ENCODE measurements at places on chromosomes 5 and 9.

- no peak for DNase-seq
Observed at GRCh38 chr9:13810510-13810909, 503.4 kb downstream of the NFIB start.

DNA sequence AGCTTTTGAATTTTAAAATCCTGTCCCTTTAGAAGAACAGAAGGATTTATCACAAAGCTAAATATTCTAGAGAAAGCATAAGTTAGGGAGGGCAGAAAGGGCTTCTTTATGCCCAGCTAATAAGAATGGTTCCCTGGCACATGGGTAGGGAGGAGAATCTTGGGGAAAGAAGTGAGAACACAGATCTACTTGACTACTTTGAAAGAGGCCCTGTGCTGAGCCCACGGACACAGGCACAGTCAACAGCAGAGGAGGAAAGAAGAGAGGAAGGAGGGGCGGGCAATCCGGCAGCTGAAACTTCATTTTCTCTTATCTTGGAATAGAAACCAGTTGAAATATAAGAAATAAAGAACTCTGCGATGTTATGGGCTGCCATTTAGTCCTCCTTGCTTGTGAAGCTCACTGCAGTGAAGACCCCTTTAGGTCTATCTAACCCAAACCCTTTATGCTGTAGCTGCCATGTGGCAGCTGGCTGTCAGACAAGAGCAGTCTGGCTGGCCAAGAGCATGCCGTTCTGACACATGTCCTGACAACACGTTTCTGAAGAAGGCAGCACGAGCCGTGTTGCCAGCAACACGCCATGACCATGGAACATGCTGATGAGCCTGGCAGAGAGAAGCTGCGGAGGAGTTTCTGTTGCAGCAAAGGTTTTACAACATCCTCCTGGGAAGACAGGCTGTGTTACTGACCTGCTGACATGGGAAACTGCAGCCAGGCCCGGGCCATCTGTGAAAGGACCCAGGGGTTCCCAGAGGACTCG, 34.2 kb downstream of the ABLIM3 start:
- no peak for DNase-seq

- no peak for DNase-seq
Observed at GRCh38 chr5:177479774-177480173, 6.3 kb upstream of the DBN1 start.

DNA sequence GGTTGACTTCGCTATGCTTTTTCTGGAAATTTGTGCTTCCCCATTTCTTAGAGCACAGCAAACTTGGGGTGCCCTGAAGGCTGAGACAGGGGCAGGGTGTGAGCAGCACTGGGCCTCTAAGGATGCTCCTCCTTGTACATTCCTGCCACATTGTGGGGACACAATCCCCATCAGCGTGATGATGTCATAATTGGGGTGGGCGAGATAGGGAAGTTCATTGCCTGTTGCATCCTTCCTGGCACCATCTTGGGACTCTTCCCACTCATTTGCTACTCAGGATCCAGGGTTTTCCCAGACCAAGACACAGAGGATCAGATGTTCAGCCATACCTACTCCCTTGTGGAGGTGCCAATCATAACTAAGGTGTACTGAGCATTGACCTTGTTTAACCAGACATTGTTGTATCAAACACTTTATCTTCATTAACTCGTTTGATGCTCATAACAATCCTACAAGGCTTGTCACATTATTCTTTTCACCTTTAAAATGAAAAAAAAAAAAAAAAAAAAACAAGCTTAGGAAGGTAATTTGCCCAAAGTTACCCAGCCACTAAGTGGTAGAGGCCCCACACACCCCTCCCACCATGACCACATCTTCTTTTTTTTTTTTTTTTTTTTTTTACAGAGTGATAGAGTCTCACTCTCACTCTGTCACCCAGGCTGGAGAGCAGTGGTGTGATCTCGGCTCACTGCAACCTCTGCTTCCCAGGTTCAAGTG, 87.6 kb downstream of the UGCG start:
- DNase-seq = no peak

DNA sequence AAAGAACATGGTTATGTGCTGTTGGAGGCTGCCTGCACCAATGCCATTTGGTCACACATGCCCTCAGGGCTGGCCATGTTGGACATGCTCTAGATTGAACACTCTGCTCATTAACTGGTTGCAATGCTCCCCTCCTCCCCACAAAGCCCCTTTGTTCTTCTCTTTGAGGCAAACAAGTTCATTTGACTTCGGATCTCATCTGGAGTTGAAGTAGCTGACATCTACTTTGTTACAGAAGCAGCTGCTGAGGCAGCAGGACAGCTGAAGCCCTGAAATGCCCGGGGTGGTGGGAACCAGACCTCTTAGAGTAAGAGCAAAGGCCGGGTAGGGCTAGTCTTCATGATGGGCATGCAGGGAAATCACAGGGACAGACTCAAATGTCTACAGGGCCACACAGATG, 123.5 kb downstream of the APBA1 start:
- DNase-seq = no peak

GRCh38 chr5:180332051-180332517, 21.1 kb downstream of the GFPT2 start:
- DNase-seq = no peak

DNA sequence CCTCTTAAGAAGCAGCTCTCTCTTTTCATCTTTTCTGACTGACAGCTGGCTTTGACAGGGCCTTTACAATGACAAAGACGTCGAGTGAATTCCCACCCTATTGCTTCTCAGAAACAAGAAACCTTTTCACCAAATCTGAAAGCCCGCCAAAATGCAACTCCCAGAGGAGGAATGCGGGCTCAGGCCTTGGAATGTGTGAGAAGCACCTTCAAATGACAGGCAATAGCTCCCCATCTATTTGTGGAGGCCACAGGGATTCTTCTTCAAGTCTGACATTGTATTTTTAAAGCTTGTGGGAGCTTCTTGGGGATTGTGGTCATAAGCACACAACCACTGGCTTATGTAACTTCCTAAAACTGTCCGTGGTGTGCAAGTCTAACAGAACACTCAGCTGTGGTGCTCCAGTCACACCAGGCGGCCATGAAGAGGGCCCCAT, 72.7 kb downstream of the DPYSL3 start:
- DNase-seq = no peak

- DNase-seq = peak; percentile 36
Observed at GRCh38 chr9:127397646-127398274, 791 bp downstream of the SLC2A8 start.

DNA sequence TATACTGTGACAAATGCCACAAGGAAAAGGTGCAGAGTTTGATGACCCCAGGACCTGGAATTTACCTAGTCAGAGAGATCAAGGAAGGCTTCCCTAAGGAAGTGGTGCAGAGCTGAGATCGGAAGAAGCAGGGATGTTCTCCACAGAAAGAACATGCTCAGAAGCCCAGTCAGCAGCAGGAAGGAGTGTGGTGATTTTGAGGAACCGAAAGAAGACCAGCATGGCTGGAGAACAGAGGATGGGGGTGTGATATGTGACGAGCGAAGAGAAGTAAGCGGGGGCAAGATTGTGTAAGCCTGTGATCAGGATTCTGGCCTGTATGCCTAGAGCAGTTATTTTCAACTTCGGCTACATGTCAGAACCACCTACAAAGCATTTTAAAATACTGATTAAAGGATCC, 18.7 kb upstream of the PIK3R1 start:
- DNase-seq = no peak

DNA sequence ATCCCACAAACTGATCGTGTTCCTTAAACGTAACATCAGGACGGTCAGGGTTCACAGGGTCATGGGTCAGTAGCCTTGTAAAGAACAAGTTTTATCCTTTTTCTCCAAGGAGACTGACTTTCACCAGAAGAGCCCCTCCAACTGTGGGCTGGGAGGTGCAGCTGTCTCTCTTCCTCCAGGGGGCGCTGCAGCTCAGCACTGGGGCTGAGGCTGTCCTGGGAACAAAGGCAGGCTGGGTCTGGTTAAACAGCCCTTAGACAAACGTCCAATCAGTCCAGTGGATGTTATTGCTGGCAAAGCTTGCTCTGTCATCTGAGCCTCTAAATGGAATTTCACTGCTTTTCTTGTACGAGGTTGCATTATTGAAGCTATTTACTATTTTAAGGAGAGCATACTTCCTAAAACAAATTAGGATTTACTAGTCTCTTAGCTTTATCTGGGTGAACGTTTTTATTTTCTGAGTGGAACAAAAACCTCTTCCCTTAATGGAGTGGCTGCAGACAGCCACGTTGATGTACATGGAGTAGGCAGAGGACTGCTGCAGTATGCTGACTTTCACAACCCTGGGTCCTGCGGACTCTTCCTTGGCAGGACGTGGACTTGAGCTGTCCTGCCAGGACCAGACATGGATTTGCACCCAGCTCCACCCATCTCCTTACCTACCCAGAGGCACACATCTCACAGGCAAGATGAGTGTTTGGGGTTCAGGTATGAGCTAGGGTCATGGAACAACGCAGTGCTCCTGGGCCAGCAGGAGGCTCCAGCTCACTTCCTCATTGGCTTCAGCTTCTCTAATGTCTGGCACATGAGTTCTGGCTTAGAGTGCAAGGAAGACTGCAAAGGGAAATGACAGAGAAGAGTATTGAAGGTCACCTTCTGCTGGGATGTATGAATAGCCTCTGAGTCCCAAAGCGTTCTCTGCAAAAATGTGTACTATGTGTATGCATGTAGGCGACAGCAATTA, 7.8 kb downstream of the EXOSC2 start:
- peak; percentile 73 for DNase-seq

DNA sequence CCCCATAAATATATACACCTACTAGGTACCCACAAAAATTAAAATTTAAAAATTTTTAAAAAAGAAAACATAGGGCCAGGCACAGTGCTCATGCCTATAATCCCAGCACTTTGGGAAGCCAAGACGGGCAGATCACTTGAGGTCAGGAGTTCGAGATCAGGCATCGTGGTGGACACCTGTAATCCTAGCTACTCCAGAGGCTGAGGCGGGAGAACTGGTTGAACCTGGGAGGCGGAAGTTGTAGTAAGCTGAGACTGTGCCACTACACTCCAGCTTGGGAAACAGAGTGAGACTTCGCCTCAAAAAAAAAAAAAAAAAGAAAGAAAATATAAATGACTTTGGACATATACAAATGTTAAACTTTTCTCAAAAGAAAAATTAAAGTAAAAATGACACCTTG, 33.3 kb upstream of the RNF38 start:
- no peak for DNase-seq

DNA sequence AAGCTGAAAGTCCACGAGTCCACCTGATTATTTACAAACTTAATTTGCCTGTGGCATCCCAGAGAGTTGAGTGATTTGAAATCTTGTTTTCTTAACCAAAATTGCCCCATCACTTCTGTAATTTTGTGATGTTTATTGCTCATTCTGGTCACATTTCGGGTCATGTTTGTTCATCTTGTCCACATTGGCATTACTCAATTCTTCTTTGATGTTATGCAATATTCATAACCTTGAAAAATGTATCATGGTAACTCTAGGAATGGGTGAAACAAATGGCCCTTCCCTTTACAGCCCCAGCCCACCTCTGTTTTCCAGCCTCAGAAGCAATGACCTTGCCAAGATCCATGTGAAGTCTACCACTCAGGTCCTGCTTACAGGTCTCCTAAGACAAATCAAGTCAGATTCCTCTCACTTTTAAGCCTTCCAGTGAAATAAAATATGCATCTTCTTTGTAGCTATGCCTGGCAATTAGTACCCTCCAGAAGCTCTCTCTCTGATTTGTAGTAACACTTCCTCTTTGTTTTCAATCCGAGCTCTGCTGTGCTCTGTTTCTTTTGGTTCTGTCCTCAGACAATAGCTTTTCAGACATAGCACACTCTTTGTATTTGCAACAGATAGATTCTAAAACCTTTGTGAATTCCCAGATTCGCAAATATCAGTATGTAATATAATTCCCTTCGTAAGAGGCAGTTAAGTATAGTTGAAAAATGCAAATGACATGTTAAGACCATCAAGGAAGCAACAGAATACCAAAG, 330.3 kb upstream of the IRX1 start:
- DNase-seq = no peak

- DNase-seq = no peak
Observed at GRCh38 chr9:13911473-13911872, 402.5 kb downstream of the NFIB start.

DNA sequence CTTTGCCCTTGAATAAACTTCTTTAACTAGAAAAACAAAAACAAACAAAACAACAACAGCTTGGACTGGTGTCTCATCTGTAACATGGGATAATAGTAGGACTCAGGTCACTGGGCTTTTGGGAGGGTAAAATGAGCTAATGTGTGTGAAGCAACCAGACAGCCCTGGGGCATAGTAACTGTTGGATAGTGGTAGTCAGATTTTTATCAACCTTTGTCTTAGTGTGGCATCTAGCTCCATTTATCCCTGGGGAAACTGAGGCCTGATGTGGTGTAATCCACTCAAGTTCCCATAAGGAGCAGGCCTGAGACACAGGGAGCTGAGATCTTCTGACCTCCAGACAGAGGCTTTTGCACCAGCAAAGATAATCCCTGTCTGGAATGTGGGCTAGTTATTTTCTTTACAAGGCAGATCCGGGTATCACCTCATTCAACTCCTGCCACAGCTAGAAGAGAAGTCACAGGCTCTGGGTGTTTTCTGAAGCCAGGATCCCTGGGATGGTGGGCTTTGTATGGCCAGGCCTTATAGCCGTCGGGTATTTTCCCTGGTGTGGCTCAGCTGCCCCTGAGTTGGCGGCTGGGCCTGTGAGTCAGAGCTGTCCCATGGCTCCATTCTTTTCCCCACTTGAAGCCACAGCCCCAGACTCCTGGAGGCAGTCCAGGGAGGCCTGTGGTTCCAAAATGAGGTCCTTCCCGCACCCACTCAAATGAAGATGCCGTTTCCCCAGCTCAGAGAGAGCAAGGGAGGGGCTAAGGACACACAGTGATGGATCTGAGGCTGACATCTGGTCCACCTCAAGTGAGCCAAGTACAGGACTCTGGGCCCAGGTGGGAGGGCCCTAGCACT, 26.1 kb upstream of the CSF1R start:
- no peak for DNase-seq

DNA sequence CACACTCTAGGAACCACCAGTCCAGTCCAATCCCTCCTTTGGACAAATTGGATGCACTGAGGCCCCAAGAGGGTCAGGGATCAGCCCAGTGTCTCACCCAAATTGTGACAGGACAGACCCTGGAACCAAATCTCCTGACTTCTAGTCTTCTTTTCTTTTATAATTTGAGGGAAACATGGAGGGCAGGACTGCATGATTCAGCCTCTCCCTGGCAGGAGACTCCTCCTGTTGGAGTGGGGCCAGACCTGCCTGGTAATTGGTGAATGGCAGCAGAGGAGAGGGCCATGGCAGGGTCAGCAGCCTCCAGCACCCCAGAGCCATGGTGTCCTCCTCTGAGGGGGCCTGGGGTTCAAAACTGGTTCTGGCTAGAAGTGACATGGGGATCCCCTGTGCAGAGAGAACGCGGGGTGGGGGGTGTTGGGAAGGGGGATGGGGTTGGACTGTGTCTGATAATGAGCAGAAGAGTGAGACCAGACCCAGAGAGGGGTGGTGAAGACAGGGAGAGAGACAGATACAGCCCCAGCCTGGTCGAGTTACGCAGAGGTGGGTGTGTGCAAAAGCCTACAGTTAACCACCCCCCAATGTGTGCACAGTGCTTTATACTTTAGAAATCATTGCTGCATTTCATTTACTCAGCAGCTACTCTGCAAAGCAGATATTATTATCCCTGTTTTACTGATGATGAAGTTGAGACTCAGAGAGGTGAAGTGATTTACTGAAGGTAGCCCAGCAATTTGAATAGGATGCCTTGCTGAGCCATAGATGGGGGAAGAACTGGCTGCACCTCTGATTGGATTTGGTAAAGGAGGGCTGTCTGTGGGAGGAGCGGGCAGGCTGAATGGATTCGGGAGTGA, 3.8 kb upstream of the SYNPO start:
- no peak for DNase-seq
